ENCODE measurements at places on chromosomes 6 and 20. TPM values are rescaled to one million over a fixed set of nuclear protein-coding genes. Genes with fewer than 3 reads are reported as not detected.

PAX1 gene
- not detected for total RNA-seq

TMEM151B gene
- 0.10 TPM for total RNA-seq

ARMC12 gene
- not detected for total RNA-seq

RBM24 gene
- total RNA-seq = 0.21 TPM

DNA sequence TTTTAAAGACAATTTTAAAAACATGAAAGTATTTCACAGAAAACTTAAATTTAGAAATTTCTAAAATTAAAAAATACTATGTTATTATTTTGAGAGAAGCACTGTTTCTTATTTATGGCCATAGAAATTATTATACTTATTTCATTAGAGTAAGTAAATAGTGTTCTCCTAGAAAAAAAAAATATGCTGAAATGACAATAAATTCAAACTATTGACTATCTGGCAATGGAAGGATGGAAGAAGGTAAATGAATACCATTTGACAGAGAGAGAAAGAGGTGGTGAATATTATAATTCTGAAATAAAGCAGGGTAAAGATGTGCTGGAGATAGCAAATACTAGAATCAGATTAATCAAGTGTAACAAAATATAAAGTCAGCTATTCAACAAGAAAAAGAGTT is 294.8 kb downstream of the PTPRK start:
- DNase-seq = no peak

- DNase-seq = no peak
Observed at GRCh38 chr6:1197309-1197708, 114.6 kb upstream of the FOXQ1 start.

DNA sequence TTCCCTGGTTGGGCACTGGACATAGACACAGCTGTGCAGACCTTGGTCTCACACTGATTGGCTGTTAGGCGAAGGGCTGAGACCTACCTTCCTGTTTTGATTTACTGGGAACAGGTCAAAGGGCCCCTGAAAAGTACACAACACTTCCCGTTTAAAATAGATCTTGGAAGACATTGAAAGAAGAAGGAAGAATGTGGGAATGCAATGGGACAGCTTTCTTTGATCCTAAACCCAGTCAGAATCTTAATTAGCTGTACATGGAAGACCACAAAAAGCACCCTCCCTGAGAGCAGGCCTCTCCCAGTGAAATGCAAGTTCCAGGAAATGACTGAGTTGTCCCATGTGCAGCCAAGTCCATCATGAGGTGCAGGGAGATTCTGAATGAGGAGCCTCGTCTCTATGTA is 83.6 kb upstream of the EXOC2 start:
- no peak for DNase-seq

- DNase-seq = no peak
Observed at GRCh38 chr6:7630792-7631191, 40.8 kb downstream of the SNRNP48 start.

DNA sequence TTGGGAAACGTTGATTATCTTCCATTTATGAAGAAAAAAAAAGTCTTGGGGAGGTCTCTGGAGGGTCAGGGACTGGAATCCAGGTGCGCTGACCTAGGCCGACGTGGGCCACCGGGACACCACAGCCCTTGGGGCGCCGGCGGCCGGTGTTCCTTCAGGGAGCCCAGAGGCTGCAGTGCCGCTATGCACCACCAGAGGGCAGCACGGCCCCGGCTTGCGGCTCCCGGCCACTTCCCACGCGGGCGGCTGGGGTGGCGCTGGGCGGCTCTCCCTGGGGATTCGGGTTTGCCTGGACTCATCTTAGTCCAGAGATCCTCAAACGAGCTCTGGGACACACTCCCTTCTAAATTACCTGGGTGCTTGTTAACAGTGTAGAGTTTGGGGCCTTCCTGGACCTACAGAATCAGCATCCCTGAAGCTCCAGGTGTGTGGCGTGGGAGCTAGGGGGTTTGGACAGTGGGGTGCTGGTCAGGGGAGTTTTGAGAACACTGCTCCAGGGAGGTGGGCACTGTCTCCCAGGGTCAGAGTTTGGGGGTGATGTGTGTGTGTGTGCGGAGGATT is 23.0 kb upstream of the GTSF1L start:
- peak; percentile 72 for DNase-seq

CPNE5 gene
- 0.48 TPM for total RNA-seq

GRCh38 chr6:132020138-132020581 is 69.0 kb upstream of the CCN2 start:
- DNase-seq = peak; percentile 62

- DNase-seq = no peak
Observed at GRCh38 chr6:45590226-45590625, 212.5 kb upstream of the SUPT3H start.

TRIM40 gene
- total RNA-seq = not detected

MAS1 gene
- not detected for total RNA-seq

C6orf47 gene
- total RNA-seq = 40.8 TPM

DNA sequence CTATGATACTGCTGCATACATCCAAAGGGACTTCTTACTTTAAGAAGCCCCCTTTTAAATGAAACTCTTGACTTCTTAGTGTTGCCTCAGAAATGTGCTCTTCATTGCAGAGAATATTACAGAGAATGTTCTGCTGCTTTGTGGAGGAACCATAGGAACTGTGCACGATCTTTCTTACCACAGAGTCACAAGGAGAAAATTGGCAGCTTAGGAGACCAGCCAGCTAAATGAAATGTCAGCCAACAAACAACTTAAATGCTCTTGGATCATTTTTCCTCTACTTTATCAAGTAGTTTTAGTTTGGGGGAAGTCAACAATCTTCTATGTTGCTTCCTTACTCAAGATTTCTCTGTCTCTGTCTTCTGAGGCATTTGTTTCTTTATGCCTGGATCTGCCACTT is 125.9 kb upstream of the MLIP start:
- DNase-seq = no peak

GRCh38 chr6:21694168-21694567 is 100.6 kb downstream of the SOX4 start:
- no peak for DNase-seq

DNA sequence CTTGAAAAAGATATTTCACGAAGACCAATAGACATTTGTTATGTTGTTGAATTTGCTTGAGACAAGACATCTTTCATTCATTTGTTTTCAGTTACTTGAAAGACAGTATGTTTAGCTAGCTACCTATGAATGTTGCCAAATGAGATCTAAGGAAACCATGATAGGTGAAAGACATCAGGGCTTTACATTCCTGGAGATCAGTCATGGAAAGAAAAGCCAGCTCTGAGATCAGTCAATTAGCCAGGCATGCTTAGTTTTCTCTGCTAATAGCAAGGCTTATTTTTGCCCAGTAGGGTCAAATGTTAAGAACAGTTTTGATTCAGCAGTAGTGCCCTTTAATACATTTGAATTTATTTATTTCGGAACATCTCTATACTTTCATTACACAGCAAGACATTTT is 116.5 kb upstream of the EDN1 start:
- DNase-seq = no peak

GRCh38 chr6:42988486-42989020 is 4.2 kb downstream of the PPP2R5D start:
- no peak for DNase-seq

GRCh38 chr20:19876828-19877460 is 118.9 kb downstream of the RIN2 start:
- DNase-seq = no peak

DNA sequence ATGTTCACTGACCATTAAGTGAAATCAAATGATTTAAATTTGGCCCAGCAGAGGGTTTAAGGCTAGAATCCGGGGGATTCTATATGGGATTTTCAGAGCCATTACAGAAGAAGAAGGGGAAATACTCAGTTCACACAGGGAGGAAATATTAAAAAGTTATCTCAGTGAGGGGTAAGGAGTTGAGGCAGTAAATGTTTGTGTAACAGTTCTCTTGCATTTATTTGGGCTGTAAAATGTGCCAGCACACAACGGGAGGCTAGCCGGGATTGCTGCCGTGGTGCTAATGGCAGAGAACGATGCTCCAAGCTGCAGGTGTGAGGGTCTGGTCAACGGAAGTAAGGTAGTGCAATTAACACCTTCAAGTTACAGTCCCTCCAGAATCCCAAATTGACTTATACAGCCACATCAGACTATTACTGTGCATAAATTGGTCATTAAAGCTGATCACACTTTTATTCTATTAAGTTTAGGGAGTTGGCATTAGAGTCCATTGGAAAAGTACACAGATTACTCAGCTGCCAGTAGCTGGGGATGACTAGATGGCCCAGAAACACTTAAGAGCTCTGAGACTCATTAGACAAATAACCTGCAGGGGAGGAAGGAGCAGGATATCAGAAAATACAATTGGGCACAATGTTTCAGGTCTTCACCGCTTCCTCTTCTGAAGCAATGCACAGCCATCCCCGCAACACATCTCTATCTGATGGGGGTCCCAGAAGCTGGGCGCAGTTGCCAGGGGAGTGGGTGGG is 31.3 kb downstream of the PPP1R3G start:
- no peak for DNase-seq

- no peak for DNase-seq
Observed at GRCh38 chr6:48933136-48933535, 529.9 kb downstream of the MMUT start.

HTR1E gene
- total RNA-seq = not detected

DNA sequence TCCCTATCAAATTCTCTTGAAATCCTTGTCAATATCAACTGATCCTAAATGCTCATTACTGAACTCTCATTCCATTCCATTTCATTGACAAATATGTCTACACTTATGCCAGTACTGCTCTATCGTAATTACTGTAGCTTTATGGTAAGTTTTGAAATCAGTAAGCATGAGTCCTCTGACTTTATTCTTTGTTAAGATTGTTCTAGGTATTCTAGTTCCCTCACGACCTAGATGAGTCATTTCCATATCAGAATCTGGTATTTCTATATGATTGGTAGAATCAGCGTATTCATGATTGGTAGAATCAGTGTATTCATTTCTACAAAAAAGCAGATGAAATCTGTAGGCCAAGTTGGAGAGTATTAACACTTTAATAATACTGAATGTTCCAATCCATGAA is 318.6 kb upstream of the RUNX2 start:
- no peak for DNase-seq

DNA sequence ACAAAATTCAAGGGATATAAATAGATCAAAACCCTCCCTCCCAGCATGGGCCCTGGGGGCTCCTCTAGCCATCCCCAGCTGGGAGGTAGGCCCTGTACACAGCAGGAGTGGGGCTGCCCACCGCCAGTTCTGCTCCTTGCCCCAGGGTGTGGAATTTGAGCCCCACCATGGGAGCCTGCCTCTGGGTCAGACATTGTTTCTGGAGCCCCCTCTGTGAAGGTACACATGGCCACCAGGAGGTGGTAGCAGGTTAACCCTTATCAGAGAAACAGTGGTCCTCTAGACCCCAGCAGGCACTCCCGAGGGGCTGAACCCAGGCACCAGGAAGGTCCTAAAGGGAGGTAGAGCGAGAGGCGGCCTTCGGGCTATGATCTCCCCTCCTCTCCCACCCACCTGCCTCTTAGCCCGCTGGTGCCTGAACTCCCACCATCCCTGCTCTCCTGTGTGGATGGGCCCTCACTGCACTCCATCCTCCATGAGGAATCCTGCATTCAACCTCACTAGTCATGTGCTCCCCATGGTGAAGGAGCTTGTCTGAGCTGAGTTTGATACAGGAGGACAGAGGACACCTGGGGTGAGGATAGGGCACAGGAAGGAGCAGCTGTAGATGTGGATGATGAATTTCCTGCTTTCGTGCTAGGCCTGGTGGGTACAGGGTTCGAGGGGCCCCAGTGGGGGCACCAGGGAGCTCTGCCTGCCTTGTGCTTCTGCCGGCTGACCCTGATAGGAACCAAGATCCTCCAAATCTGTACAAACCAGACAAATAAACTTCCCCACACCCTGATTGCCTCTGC is 114.9 kb downstream of the GRM4 start:
- no peak for DNase-seq

GRCh38 chr20:43194137-43194536 is 4.4 kb upstream of the PTPRT start:
- no peak for DNase-seq

DNA sequence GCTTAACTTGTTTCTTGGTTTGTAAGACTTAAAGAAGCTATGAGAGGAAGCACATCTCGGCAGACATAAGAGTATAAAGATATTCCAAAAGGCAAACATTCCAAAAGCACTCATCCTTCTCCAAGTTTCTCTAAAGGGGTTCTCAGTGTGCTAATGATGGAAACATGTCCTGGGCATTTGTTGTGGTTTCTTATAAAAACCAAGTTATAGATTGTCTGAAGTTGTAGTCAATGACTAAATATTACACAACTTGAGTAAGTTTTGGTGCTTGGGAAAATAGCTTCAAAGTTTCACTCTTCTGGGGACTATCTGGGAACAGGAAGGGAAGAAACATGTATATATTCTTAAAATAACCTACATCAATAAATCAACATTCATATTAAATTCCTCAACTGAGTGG is 128.3 kb upstream of the TBX18 start:
- no peak for DNase-seq

DNA sequence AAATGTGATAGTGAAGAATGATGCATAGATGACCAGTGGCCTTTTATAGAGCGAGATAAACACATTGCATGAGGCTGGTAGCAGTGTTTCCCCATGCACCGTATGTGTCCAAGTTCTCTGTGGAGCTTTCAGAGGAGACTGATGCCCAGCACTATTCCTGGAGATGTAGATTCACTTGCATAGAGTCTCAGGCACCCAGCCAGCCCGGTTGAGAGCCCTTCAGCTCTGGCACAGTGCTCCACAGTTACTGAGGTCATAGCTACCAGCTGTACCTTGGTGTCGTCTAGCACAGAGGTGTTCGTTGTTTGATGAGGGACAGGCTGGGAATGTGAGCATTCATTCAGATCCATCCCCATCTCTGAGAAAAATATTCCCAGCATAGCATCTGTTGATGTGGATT is 328.9 kb downstream of the FARS2 start:
- no peak for DNase-seq

GRCh38 chr6:36757206-36757605 is 59.6 kb downstream of the RAB44 start:
- DNase-seq = no peak

DNA sequence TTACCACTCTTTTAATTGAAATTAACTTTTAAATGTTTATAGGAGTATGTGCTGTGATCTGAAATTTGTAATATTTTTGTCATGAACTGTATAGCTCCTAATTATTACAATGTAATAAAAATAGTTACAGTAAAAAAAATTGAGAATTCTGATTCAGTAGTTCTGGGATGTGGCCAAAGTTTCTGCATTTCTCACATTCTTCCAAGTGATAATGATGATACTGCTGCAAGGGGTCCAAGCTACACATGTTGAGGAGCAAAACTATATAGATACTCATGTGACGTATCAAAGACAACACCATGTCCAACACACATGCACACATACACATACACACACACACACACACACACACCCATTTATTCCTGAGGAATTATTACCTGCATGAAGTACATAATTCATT is 71.0 kb upstream of the FAM83B start:
- DNase-seq = no peak

GRCh38 chr6:6918216-6918983 is 189.4 kb upstream of the RREB1 start:
- no peak for DNase-seq

SCAF8 gene
- total RNA-seq = 34.1 TPM

GRCh38 chr6:86952991-86953390 is 15.7 kb downstream of the HTR1E start:
- DNase-seq = no peak

DNA sequence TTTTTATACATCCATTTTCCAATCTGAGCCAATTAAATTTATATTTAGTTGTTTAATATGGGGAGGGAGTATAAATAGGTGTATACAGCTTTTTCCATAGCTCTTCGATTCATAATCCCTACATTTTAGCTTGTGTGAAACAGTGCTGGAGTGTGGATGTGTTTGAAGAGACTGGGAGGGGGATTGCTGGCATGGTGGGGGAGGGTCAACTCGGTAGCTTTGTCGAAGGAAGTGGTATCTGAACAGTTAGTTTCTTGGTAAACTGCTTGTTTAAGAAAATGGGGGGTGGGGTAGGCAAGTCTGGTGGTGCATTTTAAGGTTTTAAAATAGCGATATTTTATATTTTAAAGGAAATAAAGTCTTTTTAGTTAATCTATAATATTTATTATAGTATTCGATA is 1.4 kb upstream of the LIN28B start:
- DNase-seq = no peak

Measured in suprapubic skin (tissue), 4 donors.